Esophagus squamous epithelium (tissue), 5 donors: ENCODE measurements at places on chromosomes 2 and 18.

DNA sequence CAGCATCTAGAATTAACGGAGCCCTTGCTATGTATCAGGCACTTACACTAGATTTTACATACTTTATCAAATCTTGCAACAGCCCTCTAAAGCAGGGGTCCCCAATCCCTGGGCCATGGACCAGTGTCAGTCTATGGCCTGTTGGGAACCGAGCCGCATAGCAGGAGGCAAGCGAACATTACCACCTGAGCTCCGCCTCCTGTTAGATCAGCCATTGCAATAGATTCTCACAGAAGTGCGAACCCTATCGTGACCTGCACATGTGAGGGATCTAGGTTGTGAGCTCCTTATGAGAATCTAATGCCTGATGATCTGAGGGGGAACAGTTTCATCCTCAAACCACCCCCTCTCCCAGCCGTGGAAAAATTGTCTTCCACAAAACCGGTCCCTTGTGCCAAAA lies 13.4 kb downstream of the DNAJB2 start:
- DNase-seq = no peak

DNA sequence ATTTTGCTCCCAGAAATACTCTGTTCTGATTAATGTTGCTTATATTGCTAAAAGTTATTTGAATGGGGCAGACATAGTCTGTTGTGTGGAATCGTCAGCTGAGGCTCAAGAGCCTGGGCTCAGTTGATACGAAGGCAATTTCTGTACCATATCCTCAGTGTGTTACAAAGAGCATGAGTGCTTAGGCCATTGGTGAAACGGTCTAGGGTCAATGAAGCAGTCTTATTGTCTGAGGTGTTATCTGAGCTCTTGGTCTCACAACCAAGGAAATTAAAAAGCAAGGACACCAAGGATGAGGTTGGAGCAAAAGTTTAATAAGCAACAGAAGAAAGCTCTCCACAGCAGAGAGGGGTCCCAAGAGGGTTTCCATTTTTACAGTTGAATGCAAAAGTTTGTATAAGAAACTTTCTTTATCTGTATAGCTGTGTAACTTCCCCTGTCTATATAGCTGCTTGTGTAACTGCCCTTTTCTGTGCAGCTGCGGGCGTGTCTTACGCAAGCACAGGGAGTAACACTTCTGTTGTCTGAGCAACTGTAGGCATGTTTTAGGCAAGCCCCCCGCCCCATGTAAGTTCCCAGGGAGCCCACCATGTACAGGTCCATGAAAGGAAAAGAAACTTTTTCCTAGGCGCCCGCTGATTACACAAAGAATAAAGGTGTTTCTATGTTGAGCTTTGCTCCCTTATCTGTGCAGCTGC lies 40.6 kb upstream of the DSC1 start:
- no peak for DNase-seq

DNA sequence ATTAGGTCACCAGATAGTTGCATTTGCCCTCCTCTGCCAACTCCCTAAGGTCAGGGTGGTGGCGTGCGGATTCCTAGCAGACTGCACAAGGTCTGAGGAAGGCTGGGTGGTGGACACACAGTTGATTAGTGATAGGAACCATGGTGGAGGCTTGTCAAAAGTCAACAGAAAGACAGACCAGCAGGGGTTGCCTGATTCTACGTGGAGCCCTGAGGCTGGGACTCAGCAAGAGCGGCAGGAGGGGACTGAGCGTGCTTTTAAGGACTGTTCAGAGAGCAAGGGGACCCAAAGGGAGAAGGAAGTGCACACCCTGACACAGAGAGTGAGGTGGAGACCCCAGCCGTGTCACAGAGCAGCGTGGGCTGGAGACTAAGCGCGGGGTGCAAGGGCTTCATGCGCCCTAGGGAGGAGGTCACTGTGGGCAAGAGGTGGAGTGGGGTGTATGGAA lies 513.2 kb downstream of the RNF144A start:
- DNase-seq = no peak

GRCh38 chr18:24491927-24492834 lies 31.7 kb downstream of the HRH4 start:
- DNase-seq = no peak

DNA sequence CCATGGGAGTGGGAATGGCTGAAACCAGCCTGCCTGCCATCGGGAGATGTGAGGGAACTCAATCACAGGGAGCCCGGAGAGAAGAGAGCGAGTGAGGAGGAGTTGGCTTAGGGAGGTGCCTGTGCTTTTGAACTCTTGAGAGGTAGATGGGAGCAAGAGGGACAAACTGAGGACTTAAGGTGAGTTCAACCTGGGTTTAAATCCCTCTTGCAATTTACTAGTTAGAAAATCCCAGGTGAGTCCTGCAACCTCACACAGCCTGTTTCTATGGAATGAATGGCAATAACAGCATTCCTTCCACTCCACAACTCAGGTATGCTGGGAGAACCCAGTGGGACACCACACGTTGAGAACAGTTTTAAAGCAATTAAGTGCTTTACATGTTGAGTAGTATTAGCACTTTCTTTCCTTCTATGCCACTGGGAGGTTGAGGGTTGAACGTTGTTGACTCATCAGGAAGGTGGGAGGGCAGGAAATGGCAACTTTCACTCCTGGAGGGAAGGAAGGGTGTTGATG lies 57.3 kb downstream of the VIT start:
- DNase-seq = no peak

DNA sequence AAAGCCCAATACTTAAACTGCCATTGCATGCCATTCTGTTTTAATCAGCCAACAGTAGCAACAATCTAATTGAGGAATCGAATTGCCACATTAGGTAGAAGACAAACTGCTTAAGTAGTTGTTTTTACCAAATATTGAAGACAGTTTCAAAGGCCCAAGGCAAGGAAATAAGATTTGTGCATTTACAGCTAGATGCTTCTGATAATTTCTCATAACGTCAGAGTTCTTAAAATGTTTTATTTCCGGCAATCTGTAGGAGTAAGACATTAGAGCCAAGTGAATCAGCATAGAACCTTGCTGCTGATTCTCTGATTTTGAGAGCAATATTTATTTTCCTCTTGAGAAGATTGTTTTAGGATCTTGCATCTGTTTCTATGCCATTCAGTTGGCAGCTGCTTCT lies 174.3 kb downstream of the RBM43 start:
- DNase-seq = no peak

GRCh38 chr2:142561656-142562055 lies 315.8 kb upstream of the KYNU start:
- DNase-seq = no peak

- no peak for DNase-seq
Measured at GRCh38 chr2:46737577-46737976, 178.0 kb downstream of the MCFD2 start.

DNA sequence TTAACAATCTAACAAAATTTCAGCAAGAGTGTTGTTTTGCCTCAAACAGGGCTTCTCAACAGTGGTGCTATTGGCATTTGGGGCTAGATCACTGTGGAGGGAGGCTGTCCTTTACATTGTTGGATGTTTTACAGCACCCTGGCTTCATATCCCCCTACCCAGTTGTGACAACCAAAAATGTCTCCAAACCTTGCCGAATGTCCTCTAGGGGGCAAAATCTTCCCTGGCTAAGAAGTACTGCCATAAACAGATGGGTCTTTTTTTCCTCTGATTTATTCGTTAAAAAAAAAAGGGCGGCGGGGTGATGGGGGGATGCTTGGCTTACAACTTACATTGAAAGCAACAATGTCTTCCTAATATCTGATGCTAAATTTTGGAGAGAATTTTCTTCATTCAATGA lies 207.6 kb upstream of the CCDC150 start:
- DNase-seq = no peak

DNA sequence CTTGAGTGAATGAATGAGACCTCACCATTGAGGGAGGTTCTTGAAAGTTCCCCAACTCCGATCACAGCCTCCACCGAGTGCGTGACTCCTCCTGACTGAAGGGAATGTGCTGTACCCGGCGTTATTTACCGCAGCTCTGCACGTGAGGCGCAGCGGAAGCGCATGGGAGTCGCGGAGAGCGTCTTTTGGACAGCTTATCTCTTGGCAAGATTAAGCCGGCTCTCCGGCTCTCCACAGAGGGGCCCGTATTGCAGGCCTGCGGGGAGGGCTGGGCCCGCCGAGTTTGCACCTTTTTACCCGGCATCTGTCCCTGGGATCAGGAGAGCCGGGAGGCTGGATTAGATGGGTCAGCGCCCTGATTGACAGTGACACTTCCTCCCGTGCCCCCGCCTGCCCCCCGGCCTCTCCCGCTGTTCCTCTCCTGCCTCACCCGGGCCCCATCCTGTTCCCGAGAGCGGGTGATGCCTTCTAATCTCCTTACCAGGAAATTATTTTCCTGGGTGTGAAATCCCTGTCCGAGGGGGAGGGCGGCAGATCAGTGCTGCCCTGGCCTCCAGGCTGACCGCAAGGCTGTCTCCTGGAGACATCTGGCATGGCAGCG lies 176.3 kb downstream of the INHBB start:
- no peak for DNase-seq

- no peak for DNase-seq
Measured at GRCh38 chr2:188404341-188405004, 112.8 kb downstream of the GULP1 start.

DNA sequence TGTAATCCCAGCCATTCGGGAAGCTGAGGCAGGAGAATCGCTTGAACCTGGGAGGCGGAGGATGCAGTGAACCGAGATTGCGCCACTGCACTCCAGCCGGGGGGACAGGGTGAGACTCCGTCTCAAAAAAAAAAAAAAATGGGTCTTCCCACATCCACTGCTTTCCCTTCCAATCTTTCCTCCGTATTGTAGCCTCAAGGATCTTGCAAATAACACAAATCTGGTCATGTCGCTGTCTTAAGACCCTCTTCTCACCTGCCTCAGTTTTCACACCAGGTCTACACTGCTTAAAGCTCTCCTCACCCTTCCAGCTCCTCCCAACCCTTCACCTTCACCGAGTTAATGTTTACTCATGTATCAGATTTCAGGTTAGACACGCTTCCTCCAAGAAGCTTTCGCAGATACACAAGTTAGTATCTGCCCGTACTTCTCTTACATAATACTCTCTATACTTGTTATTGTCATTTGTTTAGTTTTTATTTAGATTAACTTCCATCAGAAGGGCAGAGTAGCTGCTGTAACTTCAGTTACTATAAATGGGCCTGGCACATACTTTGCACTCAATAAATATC lies 1.5 kb downstream of the IER3IP1 start:
- no peak for DNase-seq

GRCh38 chr18:76584414-76585310 lies 89.6 kb upstream of the ZNF516 start:
- no peak for DNase-seq

DNA sequence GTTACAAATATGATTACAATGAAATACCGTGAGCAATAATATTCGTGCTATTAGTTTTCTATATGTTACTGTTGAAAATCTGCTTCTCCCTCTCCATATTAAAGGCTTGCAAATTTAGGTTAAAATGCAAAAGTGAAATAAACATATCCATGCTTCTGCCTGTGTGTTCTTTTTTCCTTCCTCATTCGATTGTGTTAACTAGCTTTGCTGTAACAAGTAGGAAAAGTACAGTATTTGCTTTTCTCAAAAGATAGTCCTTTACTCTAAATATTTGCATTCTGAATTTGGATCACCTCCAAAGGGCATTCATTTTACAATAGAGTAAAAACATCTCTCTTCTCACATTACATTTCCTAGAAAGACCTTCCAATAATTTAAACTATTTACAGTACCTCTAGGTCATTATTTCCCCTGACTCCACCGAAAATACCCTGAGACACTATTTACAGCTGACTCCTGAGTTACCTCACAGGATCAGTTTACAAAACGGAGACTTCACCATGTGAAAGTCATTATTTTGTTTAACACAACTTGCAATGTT lies 835.0 kb upstream of the FANCL start:
- DNase-seq = no peak

GRCh38 chr2:38233231-38233983 lies 143.7 kb downstream of the ATL2 start:
- no peak for DNase-seq

DNA sequence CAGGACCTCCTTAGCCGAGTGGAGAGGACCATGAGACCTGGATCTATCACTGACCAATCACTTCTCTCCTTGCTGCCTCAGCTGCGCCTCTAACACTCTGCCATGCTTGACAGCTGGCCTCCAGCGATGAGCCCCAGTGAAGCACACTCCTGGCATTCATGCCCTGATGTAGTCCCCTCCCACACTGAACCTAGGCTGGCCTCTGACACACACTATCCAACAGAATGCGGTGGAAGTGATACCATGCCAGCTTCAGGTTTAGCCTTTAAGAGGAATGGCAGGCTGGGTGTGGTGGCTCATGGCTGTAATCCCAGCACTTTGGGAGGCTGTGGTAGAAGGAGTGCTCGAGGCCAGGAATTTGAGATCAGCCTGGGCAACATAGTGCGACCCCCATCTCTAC lies 73.7 kb upstream of the LAPTM4A start:
- no peak for DNase-seq

DNA sequence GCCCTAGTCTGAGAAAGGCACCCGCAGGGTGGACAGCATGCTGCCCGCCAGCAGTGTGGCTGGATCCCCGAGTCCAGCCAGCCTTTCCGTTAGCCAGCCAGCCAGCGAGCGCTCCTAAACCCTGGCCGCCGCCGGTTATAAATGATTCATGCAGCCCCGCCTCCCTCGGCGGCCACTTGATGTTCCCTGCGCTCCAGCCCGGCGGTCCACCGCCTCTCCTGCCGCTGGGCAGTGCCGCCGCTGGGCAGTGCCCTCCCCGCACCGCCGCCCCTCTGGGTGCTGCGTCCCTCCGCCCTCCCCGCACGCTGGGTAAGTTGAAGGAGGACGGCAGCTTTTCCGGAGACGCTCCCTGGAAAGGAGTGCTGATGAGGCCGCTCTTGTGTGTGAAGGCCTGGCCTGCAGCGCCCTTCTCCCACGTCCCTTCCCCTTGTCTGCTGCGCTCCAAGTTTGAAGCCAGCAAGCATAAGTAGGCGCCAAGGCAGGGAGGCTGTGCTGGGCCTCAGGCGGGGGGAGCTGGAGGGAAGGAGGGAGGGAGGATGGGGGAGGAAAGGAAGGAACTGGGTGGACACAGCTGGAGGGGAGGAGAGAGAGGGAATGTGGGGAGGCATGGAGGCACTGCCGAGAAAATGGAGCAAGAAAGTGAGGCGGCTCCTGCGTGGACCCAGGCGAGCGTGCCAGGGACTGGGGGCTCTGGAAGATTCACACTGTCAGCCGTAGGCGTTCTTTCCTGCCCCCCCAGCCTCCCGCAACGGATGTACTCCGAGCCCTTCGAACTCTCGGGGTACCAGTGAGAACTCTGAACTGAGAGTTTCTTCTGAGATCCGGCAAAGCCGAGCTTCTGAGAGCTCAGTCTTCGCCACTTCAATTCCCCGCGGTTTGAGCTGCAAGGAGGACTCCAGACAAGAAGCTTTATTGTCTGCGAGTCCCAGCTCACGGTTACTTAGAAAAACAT lies 131.9 kb downstream of the GLI2 start:
- no peak for DNase-seq

- DNase-seq = no peak
Measured at GRCh38 chr18:78643004-78643403, 336.6 kb upstream of the SALL3 start.
